ENCODE measurements at places on chromosomes 6 and 20.

DNA sequence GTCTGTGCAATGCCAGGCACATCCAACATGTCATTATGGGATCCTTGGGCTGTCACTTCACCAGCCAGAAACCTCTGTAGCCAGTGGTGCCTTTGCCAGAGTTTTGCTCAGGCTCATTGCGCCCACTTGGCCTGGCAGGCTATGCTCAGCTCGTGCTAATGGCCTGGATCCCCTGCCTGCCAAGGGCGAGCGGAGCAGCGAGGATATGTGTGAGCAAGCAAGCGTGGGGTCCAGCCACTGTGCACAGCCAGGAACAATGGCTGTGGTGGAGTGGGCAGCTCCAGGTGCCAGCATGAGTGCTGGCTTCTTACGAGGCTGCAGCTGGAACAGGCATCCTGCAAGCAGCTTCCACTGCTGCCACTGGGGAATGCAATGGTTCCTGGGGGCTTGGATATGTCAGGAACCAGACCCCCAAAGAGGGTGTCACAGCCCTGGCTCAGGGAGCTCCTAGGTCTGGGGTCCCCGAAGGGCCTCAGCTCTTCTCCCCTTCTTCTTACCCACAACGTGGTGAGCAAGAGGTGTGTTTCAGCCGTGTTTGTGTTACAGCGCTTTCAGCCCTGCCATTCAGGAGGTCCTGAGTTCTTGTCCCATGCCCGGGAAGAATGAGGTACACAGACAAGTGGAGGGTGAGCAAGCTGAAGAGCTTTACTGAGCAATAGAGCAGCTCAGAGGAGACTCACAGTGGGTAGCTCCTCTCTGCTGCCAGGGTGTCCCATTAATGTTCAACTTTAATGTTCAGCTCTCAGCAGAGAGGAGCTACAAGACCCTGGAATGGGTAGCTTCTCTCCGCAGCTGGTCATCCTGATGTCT is 22.3 kb upstream of the TOP1 start:
- no peak for DNase-seq

DNA sequence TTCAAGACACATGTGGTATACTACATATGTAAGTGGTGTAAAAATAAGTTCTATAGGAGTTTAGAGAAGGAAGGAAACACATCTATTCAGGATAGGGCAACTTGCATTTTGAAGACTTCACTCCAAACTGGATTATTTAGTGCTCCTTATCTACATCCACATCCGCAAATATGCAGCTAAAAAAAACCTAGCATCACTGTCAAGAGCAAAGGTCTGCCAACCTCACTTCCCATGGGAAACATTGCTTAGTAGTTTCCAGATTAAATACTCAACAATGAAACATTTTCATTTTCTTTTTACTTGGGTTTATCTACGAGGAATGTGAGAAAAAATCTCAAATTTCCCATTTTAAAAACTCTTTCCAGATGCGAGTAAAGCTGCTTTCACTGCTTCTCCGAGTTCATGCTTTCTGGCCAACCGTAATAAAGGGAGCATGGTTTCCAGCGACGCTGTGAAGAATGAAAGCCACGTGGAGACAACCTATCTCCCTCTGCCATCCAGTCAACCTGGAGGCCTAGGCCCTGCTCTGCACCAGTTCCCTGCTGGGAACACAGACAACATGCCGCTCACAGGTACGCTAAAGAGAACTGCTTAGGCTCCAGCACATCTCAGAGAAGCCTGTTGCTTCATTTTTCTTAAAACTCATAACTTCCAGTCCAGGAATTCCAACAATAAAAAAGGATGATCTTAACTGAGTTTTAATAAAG is 48.2 kb downstream of the RFX6 start:
- DNase-seq, result no peak

DNA sequence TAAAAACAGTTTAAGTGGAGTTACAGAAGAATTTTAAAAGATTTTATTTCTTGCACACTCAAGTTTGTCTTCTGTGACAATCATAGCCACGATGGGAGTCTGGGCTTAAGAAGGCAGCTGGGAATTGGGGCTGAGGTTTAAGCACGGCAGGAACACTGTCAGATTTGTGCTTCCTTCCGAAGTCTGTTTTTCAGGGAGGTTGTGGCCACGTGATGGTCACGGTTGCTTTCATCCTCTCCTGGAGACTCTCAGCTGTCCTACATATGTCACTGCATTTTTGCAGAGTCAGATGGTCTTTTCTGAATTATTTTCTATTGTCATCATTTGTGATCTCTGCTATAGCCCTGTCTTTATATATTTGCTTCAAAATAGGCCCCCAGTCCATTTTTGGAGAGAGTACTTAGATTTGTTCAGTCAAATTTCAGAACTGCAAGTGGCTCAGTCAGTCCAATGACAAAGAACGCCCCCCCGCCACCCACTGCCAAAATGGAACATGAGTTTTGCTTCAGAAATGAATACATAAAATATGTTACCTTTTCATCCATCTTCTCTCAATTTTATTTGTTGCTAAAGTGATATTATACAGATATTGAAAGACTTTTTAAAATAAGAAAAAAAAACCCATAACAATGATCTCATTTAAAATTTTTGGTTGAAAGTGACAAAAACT is 111.8 kb upstream of the ZFP64 start:
- DNase-seq, result no peak

- no peak for DNase-seq
Measured at GRCh38 chr6:157172231-157172701, 151.1 kb downstream of the TMEM242 start.

DNA sequence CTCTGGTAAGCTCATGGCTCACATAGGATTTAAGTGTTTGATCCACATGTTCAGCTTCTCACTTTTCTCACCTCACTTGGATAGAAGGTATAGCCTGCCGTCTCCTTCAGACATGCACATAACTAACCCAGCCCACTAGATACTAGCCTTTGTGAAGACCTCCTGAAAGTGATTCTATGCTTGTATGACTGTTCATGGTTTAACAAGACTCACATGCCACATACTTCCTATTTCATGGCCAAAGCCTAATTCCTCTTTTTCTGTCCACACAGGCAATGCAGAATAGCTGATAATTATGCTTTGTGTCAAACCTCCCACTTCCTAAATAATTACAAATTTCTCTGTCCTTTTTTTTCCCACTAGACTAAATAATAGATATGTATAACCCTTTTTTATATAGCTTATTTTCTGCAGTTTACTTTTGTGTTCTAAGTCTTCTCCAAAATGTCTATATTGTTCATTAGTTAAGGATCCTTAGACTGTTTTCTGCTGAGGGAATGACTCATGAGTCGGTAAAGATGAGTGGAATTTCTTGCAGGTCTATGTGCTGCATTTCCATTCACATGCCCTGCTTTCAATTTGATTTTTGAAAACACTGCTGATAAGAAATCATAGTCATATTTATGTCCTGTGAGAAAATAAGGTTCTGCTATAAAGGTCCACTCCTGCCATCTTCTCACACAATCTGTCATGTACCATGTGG is 43.0 kb downstream of the HDDC2 start:
- no peak for DNase-seq

GRCh38 chr6:119020597-119021561 is 57.6 kb downstream of the FAM184A start:
- no peak for DNase-seq

DNA sequence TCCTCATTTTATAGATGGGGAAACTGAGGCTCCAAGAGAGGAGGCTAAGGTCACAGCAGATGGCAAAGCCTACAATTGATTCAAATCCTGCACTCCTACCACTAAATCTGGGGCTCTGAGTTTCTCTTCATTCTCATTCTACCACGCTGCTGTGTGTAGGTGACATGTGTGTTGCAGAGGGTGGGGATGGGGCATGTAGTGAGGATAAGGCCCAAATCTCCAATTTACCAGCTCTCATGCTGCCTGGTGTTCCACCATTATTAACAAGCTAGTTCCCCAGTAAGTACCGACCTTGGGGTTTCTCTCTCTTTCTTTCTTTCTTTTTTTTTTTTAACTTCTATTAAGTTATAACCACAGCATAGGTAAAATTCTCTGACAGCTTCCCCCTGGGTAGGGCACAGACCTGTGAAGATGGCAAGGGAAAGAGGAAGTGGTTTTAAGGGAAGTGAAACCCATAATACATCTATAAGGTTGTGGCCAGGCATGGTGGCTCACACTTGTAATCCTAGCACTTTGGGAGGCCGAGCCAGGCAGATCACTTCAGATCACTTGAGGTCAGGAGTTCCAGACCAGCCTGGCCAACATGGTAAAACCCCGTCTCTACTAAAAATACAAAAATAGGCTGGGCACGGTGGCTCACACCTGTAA is 13.0 kb upstream of the MATN4 start:
- no peak for DNase-seq

GRCh38 chr6:166465003-166465399 is 82.3 kb upstream of the MPC1 start:
- no peak for DNase-seq

DNA sequence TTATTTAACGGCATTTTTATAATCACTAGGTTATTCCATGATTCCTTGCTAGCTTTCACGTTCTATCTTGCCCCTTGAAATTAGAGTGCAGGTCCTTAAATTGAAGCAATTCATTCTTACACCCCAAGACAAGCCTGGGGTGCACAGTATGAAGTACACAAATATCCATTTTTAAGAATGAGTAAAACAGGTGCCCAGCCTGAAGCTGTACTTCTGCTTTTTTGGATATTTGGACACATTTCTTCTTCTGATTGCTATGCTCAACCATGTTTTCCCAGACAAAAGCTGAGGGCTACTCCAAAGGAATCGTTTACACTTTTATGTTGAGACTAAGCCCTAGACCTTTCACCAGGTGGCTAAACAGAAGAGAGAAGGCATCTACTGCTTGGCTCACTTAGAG is 7.9 kb upstream of the TAGAP start:
- no peak for DNase-seq

- DNase-seq, result no peak
Measured at GRCh38 chr6:126048635-126049034, 62.3 kb downstream of the TRMT11 start.

- DNase-seq, result no peak
Measured at GRCh38 chr6:154937306-154938220, 57.6 kb upstream of the TIAM2 start.

GRCh38 chr20:46798430-46798829 is 89.0 kb downstream of the SLC2A10 start:
- no peak for DNase-seq

DNA sequence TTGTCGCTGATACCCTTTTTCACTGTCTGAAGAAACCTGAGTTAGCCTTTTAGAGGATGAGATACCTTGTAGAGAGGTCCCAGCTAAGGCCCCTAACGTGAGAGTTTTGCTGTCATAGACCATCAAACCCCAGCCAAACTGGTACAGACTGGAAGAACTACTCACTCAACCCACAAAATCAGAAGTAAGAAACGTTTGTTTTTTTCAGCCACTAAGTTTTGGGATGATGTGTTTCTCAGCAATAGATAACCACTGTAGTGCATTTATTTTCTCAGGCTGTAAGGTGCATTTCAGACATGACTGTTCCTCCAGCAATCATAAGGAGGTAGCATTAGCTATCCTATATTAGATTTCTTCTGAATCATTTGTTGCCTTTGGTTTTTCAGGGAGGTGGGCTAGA is 407.3 kb upstream of the FLRT3 start:
- no peak for DNase-seq

DNA sequence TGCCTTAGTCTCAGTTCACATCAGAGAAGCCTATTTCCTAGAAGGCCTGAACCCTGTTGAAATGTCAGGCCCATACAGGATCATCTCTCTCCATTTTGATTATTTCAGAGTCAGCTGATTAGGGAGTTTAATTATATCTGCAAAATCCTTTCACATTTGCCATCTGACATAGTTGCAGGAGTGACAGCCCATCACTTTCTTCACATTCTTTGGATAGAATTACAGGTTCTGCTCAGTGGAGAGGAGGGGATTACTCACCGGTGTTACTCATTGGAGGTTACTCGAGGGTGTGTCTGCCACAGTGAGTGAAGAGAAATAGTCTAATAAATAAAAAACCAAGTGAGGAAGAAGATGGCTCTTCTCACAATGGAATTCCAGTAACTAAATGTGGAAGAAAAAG is 216.8 kb downstream of the TMEM242 start:
- DNase-seq, result no peak

- DNase-seq, result no peak
Measured at GRCh38 chr20:45909817-45910669, 1.9 kb downstream of the PLTP start.

- DNase-seq, result no peak
Measured at GRCh38 chr6:5636210-5637030, 370.3 kb downstream of the NRN1 start.

- DNase-seq, result no peak
Measured at GRCh38 chr6:104955927-104956730, 778 bp upstream of the LIN28B start.

DNA sequence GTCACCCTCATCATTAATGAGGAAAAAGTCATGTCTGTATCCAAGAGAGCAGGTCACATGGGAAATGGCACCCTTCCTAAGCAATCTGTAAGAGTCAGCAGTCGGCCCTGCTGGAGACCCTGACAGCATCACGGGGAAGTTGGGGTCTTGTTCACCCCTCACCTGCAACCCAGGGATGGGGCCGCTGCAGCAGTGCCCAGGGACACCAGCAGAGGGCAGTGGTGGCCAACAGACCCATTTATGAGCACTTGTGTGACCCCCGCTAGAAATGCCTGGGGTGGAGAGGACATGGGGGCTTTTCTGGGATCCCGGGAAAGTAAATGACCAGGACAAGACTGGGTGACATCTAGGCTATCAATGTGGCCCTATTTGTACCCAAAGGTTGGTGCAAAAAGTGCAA is 35.9 kb downstream of the ANKRD60 start:
- DNase-seq, result no peak

DNA sequence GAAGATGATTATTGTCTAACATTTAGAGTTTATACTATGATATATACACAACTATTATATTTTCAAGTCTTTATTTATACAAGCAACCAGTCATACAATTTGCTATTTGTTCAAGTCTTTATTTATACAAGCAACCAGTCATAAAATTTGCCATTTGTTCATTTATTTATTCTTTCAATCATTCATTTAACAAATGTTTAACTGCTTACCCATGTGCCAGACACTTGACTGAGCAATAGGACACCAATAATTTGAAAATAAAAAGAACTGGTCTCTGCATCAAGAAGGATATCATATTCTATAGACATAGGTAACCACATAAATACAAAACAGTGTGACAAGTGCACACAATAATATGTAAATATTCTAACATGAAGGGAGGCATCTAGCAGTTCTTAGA is 20.3 kb downstream of the GRIK2 start:
- no peak for DNase-seq

DNA sequence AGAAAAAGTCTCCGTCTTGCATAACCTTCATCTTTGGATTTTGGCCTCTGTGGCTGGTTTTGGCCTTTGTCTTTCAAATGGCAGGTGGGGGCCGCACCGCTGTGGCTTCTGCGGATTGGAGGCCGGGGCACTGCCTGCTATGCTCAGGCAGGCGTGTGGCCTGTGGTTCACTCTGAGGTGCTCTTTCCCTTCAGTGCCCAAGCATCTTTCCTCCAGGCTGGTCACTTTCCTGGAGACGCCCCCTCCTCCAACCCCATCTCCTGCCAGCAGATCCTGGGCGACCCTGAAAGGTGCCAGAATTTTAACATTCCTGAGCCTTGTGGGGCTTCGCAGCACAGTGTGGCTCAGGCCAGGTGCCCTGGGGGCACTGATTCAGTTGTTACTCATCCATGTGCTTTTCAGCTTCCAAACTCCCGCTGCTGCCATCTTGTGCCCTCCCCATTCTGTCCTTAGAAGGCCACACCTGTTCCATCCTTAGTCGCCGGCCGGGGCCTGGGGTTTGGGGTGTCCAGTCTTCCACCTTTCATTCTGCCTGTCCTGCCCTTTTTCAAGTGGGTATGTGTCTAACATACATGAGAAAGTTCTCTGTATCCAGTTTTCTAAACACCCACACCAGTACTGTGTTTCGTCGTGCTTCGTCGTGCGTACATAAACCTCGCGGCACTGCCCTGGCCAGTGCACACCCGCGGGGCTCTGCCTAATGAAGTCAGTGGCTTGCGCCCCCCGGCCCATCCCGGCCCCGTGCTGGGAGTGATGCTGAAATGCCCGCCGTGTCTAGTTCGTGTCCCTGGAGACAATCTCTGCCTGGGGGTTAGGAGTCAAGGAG is 12.1 kb downstream of the SS18L1 start:
- DNase-seq, result no peak
